ENCODE measurements at places on chromosomes 2 and 18.

- DNase-seq = no peak
These were observed 187.4 kb upstream of the NCKAP5 start for GRCh38 chr2:133755480-133756300.

DNA sequence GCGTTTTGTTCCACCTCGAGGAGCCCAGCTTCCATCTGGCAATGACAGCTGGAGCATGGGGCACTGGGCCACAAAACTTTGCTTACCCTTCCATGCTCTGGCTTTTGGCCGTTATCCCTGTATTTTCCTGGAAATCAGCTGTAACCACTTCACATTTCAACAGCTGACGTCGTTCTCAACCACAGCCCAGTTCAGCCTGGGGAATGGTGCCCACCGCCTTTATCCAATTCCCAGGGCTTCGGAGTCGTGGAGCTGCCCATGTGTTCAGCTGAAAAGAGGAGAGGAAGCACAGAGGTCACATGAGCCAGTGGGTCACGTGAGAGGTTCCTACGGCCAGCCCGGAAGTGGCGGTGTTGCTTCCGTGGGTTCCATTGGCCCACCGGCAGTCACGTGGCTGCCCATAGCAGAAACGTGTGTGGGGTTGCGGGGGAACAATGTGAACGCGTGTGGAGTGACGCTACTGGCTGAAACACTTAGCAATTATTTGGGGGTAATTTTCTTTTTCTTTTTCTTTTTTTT is 16.7 kb upstream of the EDAR start:
- DNase-seq = no peak

- no peak for DNase-seq
These were observed 566 bp upstream of the CMPK2 start for GRCh38 chr2:6866275-6866671.

GRCh38 chr2:166610180-166610912 is 116.3 kb upstream of the SCN7A start:
- no peak for DNase-seq

- DNase-seq = no peak
These were observed 103.5 kb downstream of the SPTBN1 start for GRCh38 chr2:54559593-54560145.

DNA sequence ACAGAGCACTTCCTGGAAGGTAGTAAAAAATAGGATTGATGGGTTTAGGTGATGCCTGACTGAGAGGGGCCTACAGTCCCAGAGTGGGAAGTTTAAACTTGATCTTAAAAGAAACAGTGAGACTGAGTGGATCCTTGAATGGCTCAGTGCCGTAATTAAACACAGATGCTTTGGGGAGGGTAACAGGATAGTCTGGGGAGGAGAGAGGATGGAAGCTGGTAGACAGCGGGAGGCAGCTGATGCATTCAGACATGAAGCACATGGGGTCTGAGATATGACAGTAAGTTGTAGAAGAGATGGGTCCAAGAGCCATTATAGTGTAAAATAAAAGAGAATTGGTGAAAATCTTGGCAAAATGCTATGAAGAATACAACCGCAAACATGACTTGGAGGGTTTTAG is 54.4 kb downstream of the AOX1 start:
- DNase-seq = no peak
